Activated T-helper 17 cell treated with anti-CD3 and anti-CD28 coated beads, Interleukin-2, amount 50 U/mL, for 72 hours (primary cell): ENCODE measurements at places on chromosomes 6 and 20. TPM values are rescaled to one million over a fixed set of nuclear protein-coding genes. Genes with fewer than 3 reads are reported as not detected.

DNA sequence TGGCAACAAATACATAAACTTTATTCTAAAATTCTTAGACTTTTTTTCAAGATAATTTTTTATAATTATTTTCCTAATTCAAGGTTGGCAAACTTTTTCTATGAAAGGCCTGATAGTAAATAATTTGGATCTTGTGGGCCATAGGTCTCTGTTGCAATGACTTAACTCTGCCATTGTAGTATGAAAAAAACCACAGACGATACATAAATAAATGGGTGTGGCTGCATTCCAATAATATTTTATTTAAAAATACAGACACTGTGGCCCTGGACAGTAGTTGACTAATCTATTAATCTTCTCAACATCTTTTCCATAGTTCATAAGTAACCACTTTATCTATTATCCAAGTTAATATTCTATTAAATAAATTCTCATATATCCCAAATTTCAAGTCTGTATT lies 281.1 kb downstream of the SYNE1 start:
- ATAC-seq: no peak

CST1 gene
- not detected for total RNA-seq

DNA sequence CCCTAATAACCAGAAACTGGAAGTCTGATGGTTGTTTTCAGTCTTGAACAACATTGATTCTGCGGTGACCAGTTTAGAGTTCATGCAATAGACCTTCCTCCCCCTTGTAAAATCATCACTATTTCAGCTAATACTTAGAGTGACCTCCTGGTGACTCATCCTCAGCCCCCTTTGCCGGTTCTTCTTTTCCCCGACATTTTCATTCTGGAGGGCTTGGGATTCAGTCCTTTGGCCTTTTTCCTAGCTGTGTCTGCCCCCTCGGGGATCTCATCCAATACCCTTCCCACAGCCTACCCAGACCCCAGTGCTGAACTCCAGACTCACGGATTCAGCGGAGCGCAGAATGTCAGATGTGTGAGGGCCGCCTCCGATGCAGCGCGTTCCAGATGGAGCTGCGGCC lies 7.5 kb upstream of the BHLHE23 start:
- no peak for ATAC-seq

- ATAC-seq: no peak
These were observed 616.0 kb upstream of the BTBD3 start for GRCh38 chr20:11301699-11302098.
